GM06990 (cell line): ENCODE measurements at places on chromosomes 1 and 21.

DNA sequence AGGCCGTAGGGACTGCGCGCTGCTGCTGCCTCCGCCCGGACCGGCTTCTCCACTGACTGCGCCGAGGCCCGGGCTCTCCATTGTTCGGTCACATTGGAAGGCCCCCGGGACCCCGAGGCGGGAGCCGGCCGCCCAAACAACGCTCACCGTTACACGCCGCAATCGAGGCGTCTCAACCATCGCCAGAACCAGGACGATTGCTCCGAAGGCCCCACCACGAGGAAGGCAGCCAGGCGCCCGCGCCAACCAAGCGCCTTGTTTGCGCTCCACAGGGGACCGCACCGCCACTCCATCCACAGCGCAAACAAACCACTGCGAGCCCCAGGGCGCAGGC is 595 bp downstream of the GLUL start:
- no peak for DNase-seq

DNA sequence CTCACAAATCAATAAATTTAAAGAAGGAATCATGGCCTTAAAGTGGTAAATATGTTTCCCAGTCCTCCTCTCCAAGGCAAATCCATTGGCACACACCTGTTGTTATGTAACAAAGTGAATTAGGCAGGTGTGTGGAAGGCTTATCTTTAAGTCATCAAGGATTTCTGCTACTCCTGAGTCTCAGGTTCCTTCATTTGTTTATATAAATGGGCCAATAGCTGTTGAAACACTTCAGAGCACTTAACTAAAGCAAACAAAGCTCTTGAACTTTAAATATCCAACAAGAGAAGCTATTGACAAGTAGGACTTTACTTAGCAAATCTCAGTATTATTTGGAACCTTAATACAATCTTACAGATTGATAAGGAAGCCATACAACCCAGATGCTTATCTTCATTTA is 99.3 kb upstream of the ESRRG start:
- no peak for DNase-seq

GRCh38 chr1:108606478-108606877 is 46.6 kb downstream of the EEIG2 start:
- no peak for DNase-seq

- no peak for DNase-seq
Measured at GRCh38 chr1:9590201-9590600, 1.5 kb downstream of the TMEM201 start.

DNA sequence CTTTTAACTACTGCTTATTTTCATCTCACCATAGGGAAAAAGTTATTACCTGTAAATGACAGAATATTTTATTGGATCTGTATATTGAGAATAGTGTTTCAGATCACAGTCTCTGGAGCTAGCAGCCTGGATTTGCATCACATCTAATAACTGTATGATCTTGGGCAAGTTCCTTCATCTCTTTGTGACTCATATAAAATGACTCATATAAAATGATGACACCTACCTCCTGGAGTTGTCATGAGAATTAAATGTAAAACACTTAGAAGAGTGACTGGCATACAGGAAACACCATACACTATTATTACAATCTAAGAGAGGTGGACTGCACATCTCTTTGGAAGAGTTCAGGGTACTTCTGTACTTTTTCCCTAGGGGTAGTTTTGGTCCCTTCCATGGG is 421.3 kb downstream of the NEGR1 start:
- DNase-seq, result no peak

DNA sequence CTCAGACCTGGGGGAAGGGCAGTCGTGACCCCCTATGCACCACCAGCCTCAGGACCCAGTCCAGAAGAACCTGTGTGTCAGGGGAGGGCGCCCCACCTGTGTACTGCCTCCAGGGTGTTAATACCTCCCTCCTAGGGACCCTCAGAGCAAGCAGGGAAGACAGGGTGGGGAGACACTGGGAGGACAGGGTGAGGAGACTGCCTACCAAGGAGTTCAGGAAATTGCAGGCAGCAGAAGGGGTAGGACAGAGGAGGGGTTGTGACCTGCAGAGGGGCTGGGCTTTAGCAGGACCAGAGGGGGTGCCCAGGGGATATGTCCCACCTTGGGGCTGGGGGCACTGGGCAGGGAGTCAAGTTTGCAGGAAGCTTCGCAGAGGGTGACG is 5.2 kb downstream of the C21orf58 start:
- DNase-seq, result no peak
